ENCODE measurements at places on chromosomes 2 and 18.

DNA sequence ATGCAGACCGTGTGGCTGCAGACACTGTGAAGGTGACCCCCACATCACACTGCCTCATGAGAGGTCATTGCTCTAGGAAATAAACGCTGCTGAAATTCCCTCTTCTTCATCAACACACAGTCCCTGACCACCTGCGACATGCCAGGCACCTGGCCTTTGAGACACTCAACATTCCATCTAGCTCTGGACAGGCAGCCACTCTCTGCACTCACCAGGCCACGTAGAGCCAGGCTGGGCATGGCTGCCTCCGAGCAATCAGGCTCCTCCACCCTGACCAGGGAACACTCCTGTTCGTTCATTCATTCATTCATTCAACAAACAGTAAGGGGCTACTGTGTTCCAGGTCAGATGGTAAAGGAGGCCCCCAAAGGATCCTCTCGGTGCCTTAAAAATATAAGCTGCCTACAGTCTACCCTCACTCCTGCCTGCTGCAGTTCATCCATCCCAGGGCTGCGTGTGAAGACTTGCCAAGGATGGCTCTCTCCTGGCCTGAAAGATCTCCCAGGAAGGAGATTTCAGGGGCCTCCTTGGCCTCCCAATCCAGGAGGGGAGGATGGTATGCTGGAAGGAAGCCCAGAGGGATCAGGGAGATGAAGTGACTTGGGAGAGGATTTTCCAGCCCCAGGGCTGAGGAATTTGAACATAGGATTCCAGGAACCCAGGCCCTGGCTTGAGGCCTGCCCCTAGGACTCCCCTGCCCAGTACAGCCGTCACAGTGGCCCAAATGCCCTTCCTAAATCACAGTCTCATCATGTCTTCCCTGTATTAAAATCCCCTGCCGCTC, 66.7 kb downstream of the TNS1 start:
- no peak for DNase-seq

- no peak for DNase-seq
Observed at GRCh38 chr2:26629751-26630150, 11.4 kb downstream of the CIB4 start.

- peak; percentile 18 for DNase-seq
Observed at GRCh38 chr2:230575642-230576324, 136.9 kb upstream of the CAB39 start.

- no peak for DNase-seq
Observed at GRCh38 chr2:3692375-3692774, 11.0 kb upstream of the DCDC2C start.

- DNase-seq: no peak
Observed at GRCh38 chr2:147506889-147507288, 337.9 kb upstream of the ACVR2A start.

GRCh38 chr2:46286715-46287114, 10.5 kb upstream of the EPAS1 start:
- no peak for DNase-seq

DNA sequence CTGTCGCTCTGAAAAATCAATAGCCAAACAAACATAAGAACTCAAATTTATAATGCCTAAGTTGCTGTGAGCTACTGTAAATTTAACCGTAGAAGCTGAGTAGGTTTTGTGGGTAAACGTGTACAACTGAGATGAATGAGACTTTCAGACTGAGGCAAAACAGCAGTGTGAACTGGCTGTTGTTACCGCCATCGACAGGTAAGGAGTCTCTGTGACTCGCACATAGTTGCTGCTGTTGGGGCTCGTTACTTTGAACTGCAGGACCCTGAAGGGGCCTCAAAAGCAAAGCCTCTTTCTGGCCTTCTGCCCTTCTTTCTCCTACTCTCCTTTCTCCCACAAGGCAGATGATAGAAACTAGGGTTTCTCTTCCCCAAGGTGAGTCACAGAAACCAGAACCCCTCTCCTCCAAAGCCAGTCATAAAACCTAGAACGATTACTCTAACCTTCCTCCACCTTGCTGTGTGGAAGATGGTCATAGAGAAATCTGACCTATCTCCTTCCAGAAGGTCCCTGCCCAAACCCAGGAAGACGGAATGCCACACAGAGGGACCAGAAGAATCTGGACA, 101.2 kb downstream of the DLGAP1 start:
- no peak for DNase-seq

DNA sequence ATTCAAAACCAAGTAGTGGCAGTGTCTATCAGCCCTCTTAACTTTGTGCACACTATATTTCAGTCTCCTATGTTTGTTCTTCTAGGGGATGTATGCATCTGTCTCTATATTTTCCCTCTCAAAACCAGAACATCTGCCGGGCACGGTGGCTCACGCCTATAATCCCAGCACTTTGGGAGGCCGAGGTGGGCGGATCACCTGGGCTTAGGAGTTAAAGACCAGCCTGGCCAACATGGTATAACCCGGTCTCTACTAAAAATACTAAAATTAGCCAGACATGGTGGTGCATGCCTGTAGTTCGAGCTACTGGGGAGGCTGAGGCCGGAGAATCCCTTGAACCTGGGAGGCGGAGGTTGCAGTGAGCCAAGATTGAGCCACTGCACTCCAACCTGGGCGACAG, 9.9 kb upstream of the GAREM2 start:
- no peak for DNase-seq

DNA sequence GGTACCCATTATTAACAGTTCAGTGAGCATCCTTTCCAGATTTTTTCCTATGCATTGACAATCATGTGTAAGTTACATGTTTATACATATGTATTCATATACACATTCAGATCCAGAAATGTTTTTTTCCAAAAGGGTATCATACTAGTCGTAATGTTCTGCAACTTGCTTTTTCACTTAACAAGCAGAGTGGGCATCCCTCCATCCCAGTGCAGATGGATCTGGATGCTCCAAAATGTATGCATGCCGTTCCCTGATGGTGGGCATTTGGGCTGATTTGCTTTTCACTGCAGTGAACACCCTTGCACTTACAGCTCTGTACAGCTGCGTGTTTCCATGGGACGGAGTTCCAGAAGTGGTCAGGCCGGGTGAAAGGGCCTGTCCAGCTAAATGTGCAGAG, 57.0 kb downstream of the DNMT3A start:
- DNase-seq: no peak

- DNase-seq: no peak
Observed at GRCh38 chr2:177314194-177314593, 49.7 kb upstream of the NFE2L2 start.

- DNase-seq: no peak
Observed at GRCh38 chr18:42157878-42158277, 202.8 kb downstream of the PIK3C3 start.

- DNase-seq: no peak
Observed at GRCh38 chr2:101124643-101125366, 26.4 kb downstream of the TBC1D8 start.

GRCh38 chr18:21053127-21053526, 58.5 kb downstream of the ROCK1 start:
- DNase-seq: no peak

GRCh38 chr2:88318071-88318955, 134.2 kb downstream of the FOXI3 start:
- DNase-seq: no peak
